ENCODE measurements at places on chromosomes 12 and 14.

GRCh38 chr12:78725951-78726580, 138.5 kb upstream of the SYT1 start:
- no peak for DNase-seq

- no peak for DNase-seq
Observed at GRCh38 chr14:50400461-50400860, 3.8 kb upstream of the CDKL1 start.

GRCh38 chr14:75418850-75419768, 8.7 kb upstream of the JDP2 start:
- DNase-seq = no peak

DNA sequence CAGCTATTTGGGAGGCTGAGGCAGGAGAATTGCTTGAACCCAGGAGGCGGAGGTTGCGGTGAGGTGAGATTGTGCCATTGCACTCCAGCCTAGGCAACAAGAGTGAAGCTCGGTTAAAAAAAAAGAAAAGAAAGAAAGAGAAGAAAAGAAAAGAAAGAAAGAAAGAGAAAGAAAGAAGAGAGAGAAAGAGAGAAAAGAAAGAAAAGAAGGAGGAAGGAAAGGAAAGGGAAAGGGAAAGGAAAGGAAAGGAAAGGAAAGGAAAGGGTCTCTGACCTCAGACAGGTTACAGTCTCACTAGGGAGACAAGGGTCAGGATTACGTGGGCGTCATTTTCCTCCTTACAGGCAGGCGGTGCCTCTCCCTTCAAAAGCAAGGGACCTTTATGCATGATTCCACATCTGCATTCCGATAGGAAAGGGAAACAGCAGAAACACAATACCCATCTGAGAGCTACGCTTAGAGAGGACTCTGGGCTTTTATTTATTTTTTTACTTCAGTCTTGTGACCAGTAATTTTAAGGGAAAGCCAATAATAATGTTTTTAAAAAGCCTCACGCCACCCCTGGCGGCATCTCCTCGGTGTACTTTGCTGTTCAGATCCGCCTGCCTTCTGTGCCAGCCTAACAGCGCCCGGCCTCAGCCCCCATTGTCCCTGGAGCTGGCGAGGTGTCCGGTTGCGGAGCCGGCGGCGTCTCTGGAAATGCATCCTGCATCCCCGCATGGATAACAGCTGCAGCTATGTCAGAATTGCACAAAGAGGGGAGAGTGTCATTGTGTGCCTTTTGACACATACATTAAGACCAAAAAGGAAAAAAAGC, 945 bp upstream of the HIP1R start:
- no peak for DNase-seq

- DNase-seq = no peak
Observed at GRCh38 chr12:132484891-132485441, 5.0 kb upstream of the FBRSL1 start.

DNA sequence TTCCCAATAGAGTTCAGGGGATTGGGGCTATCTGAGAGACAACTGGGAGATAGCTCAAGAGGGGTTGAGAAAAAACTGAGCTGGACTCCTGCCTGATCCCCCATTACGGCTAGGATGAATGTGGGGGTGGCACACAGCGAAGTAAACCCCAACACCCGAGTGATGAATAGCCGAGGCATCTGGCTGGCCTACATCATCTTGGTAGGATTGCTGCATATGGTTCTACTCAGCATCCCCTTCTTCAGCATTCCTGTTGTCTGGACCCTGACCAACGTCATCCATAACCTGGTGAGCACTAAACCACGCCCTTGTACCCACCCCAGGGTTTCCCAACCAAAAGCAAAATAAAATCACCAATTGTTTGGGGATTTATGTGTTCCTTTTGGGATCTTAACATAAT, 1.0 kb downstream of the ORMDL2 start:
- DNase-seq = no peak

DNA sequence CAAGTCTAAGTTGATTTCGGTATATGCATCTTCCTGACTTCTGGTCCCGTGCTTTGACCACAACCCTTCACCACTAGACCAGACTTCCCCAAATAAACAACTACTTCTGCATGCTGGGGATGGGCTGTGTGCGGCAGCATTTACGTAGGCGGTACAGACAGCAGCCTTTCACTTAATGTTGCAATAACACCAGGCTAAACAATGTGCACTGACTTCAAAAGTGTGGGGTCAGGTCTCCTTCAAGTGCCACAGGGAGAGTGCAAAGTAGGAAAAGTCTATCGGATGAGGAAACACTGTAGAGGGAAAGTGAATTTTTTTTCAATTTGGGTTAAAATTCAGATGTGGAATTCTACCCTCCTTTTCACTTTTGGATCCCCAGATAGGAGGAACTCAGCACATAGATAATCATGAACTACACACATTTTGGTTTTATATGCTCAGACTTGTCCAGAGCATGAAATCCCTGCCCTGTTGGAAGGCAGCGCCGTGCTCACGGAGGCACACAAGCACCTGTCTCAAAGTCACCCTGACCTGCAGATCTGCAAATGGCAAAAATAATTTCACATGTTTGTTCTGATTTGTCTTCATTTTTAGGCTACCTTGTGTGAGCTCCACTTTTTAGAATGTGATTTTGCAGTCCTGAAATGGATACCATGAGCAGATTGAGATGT, 3.6 kb upstream of the FOS start:
- DNase-seq = no peak

DNA sequence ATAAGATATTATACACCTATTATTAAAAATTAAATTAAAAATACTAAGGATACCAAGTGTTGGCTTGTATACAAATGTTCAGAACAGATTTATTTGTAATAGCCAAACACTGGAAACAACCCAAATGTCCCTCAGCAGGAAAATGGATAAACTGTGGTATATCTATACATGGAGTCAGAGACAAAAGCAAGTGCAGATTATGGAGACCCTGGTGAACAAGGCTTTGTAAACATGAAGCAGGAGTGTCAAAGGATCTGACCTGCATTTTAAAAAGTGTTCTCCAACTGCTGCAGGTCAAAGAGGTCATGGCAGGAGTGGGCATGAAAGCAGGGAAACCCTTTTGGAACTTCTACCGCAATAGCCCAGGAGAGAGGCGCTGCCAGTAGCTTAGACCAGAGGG, 181.6 kb downstream of the STXBP6 start:
- DNase-seq = no peak

DNA sequence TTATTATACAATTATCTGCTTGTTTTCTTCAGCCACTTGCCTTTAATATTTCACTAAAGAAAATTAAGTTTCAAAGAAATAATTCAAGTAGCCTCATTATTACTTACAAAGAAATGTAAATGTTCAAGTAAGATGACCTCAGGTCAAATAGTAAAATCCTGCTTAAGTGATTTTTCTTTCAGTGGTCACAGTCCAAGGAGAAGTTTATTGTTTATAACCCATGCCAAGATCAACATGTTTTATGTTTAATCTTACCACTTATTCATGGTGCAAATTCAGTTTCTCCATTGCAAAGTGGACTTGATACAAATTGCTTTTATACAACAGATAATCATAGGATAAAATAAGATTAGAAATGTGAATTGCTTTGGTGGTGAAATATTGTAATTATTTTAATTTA, 370.2 kb upstream of the FLRT2 start:
- DNase-seq = no peak

- no peak for DNase-seq
Observed at GRCh38 chr12:5333096-5333495, 98.8 kb upstream of the NTF3 start.

DNA sequence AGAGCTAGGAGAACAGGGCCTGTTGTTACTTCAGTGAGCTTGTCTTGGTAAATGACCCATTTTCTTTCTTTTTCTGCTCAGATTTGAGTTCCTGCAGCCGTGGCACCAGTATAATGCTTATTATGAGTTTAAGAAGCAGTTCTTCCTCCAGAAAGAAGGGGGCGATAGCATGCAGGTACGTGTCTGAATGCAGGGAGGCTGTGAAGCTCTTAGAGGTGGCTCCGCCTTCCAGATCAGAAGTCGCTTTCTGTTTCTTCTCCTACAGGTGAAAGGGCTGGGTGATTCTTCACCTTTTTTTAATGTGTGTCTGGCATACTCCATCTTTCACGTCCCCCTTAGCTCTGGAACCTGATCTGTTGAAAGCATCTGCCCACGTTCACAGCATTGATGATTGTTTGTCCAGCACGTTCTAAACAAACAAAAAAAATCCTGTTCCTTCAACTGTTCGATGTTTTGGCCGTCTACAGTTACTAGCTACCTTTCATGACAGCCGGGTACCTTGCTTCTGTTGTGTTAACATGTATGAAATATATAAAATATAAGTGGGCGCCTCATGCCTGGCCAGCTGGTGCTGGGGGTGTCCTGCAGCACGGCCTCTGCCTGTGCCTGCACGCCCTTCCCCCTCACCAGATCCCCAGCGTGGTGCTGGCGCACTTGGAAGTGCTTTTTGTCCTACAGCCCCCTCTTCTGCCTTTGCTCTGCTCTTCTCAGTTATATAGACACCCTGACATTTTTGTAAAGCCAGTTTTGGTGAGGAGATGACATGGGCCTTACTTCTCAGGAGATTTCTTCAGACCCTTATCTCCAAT, 44.6 kb downstream of the SFSWAP start:
- no peak for DNase-seq

DNA sequence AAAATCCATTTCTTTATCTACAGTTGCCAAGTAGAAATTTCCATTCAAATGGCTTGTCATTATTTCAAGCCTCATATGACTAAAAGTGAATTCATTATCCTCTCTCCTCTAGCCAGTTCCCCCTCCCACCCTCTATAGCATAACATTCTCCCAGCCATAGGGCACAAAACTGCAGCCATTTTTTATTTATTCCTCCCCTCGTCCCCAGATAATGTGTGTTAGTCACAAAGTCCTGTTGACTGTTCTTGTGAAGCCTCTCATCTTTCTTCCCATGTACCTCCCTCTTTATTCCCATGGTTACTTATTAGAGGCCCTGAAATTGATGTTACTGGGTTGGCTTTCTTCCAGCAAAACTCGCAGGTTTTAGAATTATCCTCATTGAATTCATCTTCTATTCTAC, 13.2 kb downstream of the RTN1 start:
- no peak for DNase-seq

DNA sequence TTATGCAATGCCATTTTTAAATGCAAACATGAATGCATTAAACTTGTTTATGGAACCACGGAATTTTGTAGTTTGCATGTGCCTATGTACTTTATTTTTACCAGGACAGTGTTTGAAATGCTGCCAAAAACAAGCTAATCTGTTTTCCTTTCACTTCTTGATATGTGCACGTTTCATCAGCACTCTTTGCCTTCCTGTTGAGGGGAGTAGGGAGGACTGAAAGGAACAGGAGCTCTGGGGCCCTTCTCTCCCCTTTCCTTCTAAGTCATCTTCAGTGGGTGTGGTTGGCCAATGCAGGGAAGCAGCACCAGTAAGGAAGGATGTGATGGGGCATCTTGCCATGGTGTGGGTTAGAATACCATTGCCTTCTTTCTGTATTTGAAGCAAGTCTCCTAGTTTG, 12.1 kb upstream of the PPP4R4 start:
- no peak for DNase-seq

DNA sequence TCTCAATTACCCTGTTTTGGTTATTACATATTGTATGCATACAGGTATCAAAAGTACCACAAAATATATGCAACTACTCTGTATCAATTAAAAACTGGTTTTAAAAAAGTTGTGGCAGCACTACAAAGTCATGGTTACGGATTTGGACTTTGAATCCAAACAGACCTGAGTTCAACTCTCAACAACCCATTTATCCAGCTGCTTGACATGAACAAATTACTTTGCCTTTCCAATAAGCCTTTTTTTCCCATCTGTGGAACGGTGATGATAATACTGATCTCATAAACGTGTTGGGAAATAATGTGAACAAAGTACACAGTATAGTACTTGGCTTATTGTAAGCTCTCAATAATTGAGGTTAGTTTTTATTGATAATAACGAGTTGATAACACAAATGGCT, 85.0 kb downstream of the MNAT1 start:
- DNase-seq = no peak
